Central memory CD4-positive, alpha-beta T cell (primary cell): ENCODE measurements at places on chromosomes 3 and 15.
A peak's percentile ranks its signal among the peaks of the same experiment; 100 is the strongest.

- DNase-seq: no peak
Observed at GRCh38 chr3:69105320-69105719, 17.1 kb downstream of the LMOD3 start.

DNA sequence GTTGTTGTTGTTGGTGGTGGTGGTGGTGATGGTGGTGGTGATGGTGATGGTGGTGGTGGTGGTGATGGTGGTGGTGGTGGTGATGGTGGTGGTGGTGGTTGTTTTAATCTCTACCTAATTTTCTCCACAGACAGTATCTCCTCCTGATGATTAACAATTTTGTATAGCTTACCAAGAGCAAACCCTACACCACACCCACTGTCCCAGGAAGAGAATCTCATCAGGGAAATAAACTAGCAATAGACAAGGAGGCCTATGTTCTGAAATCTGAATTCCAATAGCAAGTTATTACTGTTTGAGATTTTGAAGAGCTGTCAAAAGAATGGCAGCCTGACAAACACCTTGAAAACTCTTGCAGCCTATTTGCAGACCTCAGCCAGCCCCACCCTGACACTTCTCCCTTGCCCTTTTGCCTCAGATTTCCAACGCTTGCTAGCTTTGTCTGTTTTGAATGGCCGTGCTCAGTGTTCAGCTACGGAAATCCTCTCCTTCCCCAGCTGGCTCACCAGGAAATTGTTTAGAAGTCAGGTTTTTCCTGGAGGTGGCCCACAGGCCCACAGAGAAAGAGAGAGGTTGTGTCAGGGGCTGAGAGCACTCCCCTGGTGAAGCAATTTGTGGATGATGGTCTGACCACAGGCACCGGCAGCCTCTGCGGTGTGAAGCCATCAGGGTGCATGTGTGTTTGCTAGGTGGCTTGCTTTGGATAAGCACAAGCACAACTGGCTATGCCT lies 101.6 kb downstream of the MAGI1 start:
- DNase-seq: no peak

DNA sequence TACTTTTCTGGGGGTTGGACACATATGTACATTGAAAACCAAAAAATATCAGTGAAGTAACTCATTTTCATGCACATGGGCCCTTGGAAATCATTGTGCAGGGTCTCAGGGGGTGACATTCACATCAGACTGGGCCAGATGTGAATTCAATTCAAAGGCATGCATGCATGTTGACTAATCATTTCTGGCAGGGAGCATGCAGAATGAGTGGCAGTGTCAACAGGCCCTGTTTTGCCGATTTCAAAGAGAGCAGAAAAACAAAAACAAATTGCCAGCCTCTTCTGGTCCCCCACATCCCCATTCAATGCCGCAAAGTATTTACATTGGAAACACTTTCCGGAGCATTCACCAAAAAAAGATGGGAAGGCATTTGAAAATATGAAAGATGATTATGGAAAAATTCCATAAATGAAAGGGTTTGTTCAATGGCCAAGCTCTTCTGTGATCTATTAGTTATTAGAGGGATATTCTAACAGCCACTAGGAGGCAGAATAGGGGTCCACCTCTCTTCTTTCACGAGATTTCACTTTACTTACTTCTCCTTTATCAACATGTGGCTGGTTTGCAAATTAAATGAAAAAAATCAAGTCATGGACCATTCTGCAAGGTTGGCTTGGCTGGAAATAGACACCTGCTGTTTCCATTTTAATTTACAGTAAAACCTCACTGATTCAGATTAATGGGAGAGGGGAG lies 119.9 kb upstream of the FEZF2 start:
- DNase-seq: no peak

DNA sequence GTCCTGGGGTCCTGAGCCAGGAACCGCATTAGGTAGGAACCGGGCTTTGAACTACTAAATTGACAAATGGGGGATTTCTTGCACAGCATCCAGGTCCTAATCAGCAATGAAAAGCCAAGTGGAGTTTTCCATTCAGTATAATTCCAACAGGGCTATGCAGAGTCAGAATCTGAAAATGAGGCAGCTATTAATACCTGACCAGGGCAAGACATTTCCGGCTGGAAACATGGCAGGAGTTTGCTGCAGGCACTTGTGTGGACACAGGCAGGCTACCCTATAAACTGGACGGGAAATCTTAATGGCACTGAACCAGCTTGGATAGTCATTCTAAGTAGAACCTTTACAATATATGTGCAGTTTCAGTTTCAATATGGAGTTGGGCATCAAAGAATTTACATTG lies 553.1 kb downstream of the FGF12 start:
- DNase-seq: no peak

DNA sequence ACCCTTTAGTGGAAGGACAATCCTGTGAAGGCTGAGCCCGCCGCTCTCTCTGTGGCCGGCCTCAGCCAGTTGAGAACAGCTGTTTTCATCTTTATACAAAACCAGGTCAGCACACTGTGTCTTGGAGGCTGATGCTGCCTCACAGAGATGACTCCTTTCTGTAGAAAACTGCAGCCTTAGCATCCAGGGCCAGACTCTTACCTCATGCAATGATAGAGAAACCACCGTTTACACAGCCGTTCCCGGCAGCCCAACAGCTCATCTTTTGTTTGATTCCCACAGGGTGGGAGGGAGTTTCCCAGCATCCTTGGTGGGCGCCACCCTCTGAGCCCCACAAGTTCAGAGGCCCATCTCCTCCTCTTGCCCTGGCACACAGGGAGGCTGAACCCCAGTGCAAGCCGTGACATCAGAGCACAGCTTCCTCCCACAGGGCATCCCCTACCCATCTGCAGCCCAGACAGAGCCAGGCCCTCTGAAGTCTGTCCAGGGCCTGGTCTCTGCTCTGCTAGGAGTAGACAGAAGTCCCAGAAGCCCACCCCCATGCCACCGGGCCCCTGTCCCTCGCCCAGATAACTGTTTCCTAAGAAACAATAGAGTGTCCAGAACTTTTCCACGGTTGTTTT lies 105.0 kb downstream of the LRRK1 start:
- DNase-seq: no peak

- no peak for DNase-seq
Observed at GRCh38 chr3:75610773-75611172, 53.4 kb upstream of the FRG2C start.

GRCh38 chr15:35691891-35692867 lies 146.2 kb upstream of the DPH6 start:
- no peak for DNase-seq

DNA sequence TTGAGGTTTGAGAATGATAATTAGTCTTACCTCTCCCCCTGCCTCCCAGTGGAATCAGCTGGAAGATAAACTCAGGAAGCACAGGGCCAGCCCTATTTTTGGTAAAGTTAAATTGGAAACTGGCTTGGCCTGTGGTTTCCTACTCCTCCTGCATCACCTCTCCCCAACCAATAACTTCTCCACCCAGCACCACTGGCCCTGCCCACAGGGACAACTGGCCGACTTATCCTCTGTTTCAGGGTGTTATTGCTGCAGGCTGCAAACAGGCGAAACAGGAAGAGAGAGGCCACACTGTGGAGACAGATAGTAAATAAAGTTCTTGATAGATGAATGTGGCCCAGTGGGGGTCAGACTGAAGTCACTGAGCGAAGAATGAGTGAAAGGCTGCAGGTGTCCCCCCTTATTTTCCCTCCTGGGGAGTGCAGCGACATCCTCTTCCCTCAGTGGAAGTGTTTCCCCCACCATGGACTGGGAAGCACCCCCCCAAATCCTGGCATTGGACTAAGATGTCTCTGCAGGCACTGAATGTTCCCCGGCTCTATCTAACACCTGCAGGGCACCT lies 47.1 kb downstream of the PDIA5 start:
- no peak for DNase-seq

DNA sequence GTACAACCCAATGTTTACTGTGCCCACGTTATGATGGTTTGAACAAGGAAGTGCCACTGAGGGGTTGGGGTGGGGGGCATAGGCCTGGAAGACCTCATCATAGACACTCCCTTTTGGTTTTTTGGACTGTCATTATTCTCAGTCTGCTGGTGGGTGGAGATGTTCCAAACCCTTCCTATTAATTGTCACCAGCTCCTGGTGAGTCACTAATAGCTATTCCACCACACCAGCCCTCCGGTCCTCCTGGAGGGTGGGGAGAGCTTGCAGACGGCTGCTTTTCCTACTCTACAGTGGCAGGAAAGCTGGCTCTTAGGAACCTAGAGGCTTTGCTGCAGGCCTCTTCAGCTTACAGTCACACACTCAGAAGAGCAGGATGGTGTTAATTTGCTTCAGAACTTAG lies 9.0 kb upstream of the COPG1 start:
- DNase-seq: no peak

DNA sequence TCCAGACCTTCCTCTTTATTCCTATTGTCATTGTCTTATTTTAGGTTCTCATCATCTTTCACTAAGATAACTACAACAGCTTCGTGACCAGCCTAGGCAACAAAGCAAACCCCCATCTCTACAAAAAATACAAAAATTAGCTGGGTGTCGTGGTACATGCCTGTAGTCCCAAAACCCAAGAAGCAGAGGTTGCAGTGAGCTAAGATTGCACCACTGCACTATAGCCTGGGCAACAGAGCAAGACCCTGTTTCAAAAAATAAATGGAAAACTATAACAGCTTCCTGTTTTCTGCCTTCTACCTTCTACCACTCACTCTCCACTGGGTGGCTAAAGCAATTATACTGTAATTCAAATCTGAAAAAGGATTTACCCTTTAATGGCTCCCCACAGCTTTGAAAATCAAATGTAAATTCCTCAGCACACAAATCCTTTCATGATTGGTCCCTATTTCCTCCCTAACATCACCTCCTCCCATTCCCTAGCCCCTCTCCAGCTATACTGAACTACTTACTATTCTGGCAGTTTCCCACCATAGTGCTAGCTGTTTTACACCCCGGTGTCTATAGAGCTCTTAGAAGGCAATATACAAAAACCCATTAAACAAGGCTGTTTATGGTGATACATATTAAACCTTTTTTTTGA lies 33.4 kb downstream of the LRRFIP2 start:
- DNase-seq: no peak

- DNase-seq: no peak
Observed at GRCh38 chr15:59330649-59331048, 42.0 kb downstream of the MYO1E start.

- DNase-seq: no peak
Observed at GRCh38 chr3:2589336-2589969, 490.8 kb downstream of the CNTN4 start.

DNA sequence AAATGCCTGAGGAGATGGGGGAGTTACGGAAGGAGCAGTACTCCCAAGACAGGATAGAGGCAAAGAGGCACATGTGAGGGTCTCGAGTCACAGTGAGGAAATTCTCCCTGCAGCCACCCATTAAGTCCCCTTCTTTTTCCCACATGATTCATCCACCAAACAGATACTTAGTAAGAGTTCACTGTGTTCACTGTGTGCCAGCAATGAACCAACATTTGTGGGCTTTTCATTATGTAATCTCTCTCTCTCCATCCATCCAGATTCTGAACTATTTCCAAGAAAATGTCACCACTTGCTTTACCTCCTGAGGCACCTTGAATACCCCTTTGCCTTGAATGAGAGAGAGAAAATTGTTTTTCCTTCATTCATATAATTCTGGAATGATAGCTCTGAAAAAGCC lies 24.6 kb upstream of the LRRFIP2 start:
- no peak for DNase-seq

- DNase-seq: no peak
Observed at GRCh38 chr15:84023636-84024035, 211.9 kb upstream of the GOLGA6L4 start.

GRCh38 chr3:88263417-88264100 lies 113.8 kb downstream of the C3orf38 start:
- DNase-seq: no peak

DNA sequence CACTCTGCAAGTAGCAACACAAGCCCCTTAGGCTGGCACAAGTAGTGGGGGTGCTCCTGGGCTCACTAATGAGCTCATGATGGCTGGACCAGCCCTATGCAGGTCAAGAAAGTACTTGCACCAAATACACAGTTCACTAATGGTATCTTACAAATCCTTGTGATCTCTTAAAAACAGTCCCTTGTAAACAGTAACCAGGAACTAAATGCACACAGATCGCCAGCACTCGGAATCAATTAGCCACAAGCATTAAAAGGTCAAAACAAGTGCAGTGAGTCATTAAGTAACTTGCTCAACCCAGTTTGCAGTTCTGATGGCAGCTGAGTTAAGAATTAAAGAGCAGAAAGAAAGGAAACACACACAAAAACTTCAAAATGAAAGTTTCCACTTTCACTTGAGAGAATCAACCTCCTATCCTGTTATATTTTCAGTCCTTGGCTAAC lies 43.2 kb downstream of the ARHGEF3 start:
- peak; percentile 9 for DNase-seq

DNA sequence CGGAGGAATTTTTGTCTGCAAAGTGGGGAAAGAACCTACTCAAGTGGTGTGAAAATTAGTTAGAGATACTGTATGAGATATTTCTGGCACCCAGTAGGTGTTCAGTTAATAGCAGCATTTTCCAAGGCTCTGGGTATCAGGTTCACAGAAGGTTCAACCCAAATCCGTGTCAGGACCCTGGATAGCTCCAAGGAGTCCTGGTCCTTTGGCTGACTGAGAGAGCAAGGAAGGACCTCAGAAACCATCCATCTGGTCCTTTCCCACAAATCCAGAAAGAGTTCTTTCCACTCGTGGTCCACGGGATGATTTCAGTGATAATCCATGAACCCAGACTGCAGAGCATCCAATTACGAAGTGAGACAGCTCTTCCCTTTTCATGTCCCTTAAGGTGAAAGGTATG lies 51.4 kb downstream of the SLC6A11 start:
- DNase-seq: no peak
